Activated CD4-positive, alpha-beta T cell treated with anti-CD3 and anti-CD28 coated beads, Interleukin-2, amount 10 ng/mL, durations not matched to agents 24 days and 14 days (primary cell): ENCODE measurements at places on chromosomes 11 and 22. TPM values are rescaled to one million over a fixed set of nuclear protein-coding genes. Genes with fewer than 3 reads are reported as not detected.

- no peaks in the 10 kb centered on the region for H3K4me1 ChIP-seq
- H3K27me3 ChIP-seq: peaks cover 21% of the 10 kb centered on the region
- no peak overlapping the region for H3K4me3 ChIP-seq
- DNase-seq: no peak
- H3K27ac ChIP-seq: no peak overlapping the region
Observed at GRCh38 chr11:12784987-12785386, 110.8 kb downstream of the TEAD1 start.

GRCh38 chr11:110710628-110711381, 1.4 kb downstream of the ARHGAP20 start:
- H3K27me3 ChIP-seq: peaks cover 63% of the 10 kb centered on the region
- H3K27ac ChIP-seq: no peak overlapping the region
- no peak for DNase-seq
- H3K4me1 ChIP-seq: peaks cover 14% of the 10 kb centered on the region

DNA sequence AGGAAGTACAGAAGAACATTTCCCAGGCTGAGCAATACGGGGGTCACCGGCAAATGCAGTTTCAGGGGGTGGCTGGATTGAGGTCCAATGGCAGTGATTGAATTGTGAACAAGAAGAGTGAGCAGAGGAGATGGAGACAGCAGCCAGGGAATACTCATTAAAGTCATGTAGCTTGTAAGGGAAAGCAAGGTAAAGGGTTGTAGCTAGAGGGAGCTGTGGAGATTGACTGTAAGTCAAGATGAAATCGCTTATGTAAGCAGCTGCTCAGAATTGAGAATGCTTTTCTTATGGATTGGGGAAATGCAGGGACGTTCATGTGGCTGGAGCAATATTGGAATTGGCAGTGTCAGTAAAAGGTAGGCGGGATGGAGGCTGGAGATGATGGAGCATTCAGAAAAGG, 111.4 kb upstream of the TBCEL start:
- H3K36me3 ChIP-seq: no peaks in the 10 kb centered on the region
- no peak overlapping the region for H3K27ac ChIP-seq
- H3K4me1 ChIP-seq: no peaks in the 10 kb centered on the region
- H3K27me3 ChIP-seq: no peaks in the 10 kb centered on the region

GRCh38 chr11:57499413-57499982, 16.0 kb downstream of the SLC43A1 start:
- no peaks in the 10 kb centered on the region for H3K27me3 ChIP-seq
- H3K4me1 ChIP-seq: peaks cover 9% of the 10 kb centered on the region
- peak; percentile 86 for DNase-seq
- H3K27ac ChIP-seq: no peak overlapping the region
- no peak overlapping the region for H3K4me3 ChIP-seq

Gene ALKBH8
- total RNA-seq: 13.3 and 15.0 TPM in 2 replicates

Gene ART1
- total RNA-seq: not detected in 2 replicates

Gene MCAM
- total RNA-seq: 7.5 and 8.1 TPM in 2 replicates
